ENCODE measurements at places on chromosomes 7 and 10.

- DNase-seq = no peak
Measured at GRCh38 chr7:129617652-129618051, 6.1 kb downstream of the NRF1 start.

- DNase-seq = no peak
Measured at GRCh38 chr7:115217373-115217772, 295.5 kb downstream of the MDFIC start.

GRCh38 chr7:33792547-33793105 lies 112.7 kb upstream of the BMPER start:
- DNase-seq = no peak

DNA sequence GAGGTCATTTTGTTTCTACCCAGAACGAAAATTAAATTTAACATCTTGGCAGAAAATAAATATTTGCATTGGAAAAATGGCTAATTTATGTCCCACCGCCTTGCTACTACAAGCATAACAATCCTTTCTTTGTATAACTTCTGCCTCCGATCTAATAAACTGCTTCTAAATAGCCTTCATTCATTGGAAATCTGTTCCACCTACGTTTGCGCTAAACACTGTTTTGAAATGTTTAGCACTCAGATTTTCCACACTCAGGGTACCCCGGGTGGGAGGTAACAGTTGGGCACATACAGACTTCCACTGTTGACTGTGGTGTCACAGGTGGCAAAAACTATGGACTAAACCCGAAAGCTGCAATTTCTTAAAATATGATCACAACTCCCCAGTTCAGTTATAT lies 96.4 kb downstream of the FGFR2 start:
- DNase-seq = no peak

DNA sequence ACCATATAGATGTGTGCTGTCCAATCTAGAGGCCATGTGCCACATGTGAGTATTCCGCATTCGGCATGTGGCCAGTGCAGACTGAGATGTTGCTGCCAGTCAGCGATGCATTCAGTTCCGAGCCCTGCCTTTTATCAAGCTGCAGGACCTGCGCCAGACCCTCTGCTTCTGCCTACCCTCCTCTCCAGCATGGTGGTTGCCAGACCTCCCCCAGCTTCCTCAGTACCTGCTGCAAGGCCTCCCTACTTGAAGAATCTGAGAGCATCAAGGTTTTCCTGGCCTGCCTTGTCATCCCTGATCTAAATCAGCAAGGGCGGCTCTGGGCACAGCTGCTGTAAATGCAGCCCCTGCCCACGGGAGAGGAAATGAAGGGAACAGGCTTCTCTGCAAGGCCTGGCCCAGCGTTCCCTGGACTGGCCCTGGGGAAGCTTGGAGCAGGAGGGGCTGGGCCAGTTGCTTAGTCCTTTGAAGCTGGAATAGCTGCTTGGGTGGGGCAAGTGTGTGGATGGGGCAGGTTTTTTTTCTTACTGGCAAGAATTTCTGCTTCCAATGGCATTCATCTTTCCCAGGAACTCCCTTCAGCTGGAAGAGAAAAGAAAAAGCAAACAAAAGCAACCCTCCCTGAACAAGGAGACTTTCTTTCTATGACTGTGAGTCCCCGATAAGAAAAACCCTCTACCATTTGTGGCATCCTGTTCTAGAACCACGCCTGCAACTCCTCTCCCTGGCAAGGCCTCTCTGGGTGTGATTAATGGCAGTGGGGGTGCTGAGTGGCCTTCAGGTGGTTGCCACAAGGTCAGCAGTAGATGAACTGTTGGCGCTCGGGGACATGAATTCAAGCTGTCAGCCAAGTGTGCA lies 93.0 kb downstream of the NHLRC2 start:
- DNase-seq = no peak

DNA sequence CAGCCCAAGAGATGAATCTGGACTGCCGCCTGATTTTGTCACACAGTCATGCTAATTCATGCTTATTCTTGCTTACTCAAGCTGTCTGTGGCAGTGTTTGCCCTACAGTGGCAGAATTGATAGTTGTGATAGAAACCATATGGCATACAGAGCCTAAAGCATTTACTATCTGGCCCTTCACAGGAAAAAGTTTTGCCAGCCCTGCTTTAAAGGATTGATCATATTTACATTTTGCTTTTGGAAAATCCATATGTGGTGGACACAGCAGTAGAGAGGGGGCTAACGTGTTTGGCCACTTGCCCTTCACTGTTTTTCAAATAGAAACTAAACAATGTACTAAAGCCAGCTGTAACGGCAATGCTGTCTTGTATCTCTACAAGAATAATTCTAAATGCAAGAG lies 974.0 kb upstream of the GHITM start:
- DNase-seq = no peak

Measured in stimulated activated CD8-positive, alpha-beta memory T cell treated with anti-CD3 and anti-CD28 coated beads, Interleukin-4, amount 100 ng/mL, for 1 hour (primary cell).